Stimulated activated CD8-positive, alpha-beta memory T cell treated with anti-CD3 and anti-CD28 coated beads, Interleukin-7, amount 100 ng/mL, for 4 hours (primary cell): ENCODE measurements at places on chromosomes 3 and 15.

DNA sequence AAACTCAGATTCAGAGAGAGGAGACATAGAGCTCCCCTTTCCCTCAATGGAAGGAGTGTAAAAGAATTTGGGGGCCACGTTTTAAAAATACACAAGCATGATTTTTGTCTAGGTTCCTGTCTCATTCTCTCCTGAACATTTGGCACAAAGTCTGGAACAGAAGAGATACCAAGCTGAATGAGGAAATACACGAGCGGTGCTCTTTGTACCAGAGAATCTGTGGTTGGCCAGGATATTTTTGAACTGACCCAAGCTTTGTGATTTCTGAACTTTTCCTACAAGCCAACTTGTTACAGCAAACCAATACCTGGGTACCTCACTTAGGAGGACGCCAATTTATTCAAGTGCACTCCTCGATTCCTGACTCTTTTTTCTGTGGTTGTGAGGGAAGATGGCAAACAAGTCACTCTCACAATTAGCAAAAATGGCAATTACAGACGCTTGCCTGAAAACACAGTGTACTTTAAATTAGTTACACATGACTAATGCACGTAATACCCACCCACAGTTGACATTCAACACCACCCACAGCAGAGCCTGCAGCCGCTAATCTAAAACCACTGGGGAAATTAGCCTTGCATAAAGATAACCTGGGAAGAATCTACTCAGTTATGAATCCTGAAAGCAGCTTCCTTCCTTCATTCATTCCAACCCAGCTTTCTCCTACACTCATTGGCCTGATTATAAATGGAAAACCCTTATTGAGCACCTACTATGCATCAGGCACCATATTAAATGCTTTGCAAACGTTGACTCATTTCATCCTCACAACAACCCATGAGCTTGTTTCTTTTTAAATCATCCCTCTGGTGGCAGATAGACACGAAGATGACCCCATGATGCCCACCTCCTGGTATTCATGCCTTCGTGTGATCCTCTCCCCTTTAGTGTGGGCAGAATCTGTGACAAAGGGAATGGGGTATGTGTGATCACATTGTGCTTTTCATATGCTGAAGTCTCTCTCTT lies 293.5 kb downstream of the KBTBD8 start:
- DNase-seq, result no peak

GRCh38 chr15:32983679-32984078 lies 210.8 kb downstream of the FMN1 start:
- DNase-seq, result no peak

DNA sequence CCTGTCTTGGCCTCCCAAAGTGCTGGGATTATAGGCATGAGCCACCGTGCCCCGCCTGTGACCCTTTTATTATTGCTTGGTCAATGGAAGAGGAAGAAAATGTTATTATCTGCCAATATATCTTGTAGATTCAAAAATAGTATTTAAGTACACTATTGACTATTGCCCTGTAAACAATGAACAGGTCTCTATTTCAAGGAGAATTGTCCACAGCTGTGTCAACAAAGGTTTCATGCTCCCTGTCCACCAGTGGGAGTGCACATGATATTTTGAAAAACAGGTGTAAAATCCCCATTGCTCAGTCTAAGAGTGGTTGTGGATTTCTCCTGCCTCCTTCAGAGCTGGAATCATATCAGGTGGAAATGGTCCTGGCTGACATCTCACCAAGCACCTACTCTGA lies 36.5 kb upstream of the IGF1R start:
- DNase-seq, result no peak

DNA sequence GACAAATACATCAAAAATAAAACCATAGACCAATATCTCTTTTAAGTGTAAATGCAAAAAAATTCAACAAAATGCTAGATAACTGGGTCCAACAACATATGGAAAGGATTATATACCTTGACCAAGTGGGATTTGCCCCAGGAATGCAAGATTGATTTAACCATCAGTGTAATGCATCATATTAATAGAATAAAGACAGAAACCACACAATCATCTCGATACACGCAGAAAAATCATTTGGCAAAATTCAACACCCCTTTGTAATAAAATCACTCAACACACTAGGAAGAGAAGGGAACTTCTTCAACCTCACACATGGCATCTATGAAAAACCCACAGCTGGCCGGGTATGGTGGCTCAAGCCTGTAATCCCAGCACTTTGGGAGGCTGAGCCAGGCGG lies 19.5 kb downstream of the GREM1 start:
- DNase-seq, result no peak

DNA sequence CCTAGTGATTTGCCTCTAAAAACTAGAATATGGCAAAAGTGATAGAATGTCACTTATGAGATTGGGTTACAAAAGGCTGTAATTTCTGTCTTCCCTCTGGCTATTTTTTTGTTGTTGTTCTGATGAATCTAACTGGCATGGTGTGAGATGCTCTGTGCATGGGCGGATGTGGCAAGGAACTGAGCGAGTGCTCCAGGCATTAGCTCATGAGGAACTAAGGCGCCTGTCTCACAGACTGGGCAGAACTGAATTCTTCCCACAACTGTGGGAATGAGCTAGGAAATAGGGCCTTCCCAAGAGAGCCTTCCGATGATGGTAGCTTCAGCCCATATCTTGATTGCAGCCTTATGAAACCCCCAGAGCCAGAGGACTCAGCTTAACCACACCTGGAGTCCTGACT lies 222.5 kb downstream of the NR2F2 start:
- no peak for DNase-seq

DNA sequence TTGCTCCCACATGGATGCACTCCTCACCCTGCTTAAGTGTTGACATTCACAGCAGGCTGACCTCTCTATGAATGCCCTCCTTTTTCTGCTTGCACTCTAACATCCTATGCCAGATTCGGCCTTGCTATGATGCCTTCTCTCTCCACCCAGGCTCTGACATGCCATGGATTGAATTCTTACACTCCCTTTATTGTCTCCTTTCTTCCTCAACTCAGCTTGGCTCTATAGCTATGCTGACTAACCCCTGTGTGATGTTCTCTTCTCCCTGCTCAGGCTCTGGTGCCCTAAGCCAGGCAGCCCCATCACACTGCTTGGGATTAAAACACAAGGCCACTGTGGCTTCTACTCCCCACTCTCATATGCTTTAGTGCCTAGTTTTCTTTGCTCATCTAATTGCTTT lies 563.7 kb downstream of the NSUN3 start:
- no peak for DNase-seq

GRCh38 chr15:50018491-50018890 lies 100.5 kb downstream of the ATP8B4 start:
- DNase-seq, result no peak
